ENCODE measurements at places on chromosomes 5 and 9. TPM values are rescaled to one million over a fixed set of nuclear protein-coding genes. Genes with fewer than 3 reads are reported as not detected.

GFPT2 gene
- 50.9 TPM for total RNA-seq

DOCK2 gene
- 4.0 TPM for total RNA-seq

AK8 gene
- total RNA-seq: 0.90 TPM

ACTBL2 gene
- 0.07 TPM for total RNA-seq

CCDC152 gene
- total RNA-seq: not detected

SCGB3A2 gene
- not detected for total RNA-seq

MLANA gene
- total RNA-seq: not detected

BHMT2 gene
- not detected for total RNA-seq

IL3 gene
- not detected for total RNA-seq

FAM151B gene
- total RNA-seq: 1.2 TPM

OSMR gene
- total RNA-seq: 80.4 TPM

THOC3 gene
- 56.7 TPM for total RNA-seq

GPX8 gene
- 38.0 TPM for total RNA-seq

DRD1 gene
- total RNA-seq: 0.51 TPM

WWC1 gene
- 79.0 TPM for total RNA-seq

FAM169A gene
- 2.7 TPM for total RNA-seq

ARHGEF39 gene
- 17.0 TPM for total RNA-seq

C9 gene
- total RNA-seq: not detected

SURF1 gene
- total RNA-seq: 41.8 TPM

IFNA13 gene
- not detected for total RNA-seq
